ENCODE measurements at places on chromosomes 13 and 19. TPM values are rescaled to one million over a fixed set of nuclear protein-coding genes. Genes with fewer than 3 reads are reported as not detected.

GRCh38 chr13:43307921-43308433 is 284.6 kb downstream of the DNAJC15 start:
- DNase-seq: peak; percentile 91

GRCh38 chr19:3243819-3244700 is 19.6 kb downstream of the CELF5 start:
- DNase-seq: peak; percentile 36

DNA sequence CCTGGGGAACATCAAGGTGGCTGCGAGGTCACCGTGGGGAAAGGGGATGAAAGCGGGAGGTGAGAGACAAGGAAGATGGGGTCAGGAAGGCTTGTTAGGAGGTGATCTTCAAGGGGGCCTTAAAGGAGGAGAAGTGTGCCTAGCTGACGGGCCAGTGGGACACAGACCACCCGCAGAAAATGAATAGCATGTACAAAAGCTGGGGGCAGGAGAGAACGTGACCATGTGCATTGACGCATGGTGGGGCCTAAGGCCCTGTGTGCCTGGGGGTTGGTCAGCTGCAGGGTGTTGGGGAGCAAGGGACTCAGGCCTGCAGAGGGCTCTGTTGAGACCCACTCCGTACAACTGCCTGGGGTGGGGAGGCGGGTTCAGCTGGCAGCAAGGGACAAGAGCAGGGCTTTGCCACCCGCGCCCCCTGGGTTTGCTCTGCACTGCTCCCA is 5.9 kb downstream of the RAB8A start:
- DNase-seq: no peak

DNA sequence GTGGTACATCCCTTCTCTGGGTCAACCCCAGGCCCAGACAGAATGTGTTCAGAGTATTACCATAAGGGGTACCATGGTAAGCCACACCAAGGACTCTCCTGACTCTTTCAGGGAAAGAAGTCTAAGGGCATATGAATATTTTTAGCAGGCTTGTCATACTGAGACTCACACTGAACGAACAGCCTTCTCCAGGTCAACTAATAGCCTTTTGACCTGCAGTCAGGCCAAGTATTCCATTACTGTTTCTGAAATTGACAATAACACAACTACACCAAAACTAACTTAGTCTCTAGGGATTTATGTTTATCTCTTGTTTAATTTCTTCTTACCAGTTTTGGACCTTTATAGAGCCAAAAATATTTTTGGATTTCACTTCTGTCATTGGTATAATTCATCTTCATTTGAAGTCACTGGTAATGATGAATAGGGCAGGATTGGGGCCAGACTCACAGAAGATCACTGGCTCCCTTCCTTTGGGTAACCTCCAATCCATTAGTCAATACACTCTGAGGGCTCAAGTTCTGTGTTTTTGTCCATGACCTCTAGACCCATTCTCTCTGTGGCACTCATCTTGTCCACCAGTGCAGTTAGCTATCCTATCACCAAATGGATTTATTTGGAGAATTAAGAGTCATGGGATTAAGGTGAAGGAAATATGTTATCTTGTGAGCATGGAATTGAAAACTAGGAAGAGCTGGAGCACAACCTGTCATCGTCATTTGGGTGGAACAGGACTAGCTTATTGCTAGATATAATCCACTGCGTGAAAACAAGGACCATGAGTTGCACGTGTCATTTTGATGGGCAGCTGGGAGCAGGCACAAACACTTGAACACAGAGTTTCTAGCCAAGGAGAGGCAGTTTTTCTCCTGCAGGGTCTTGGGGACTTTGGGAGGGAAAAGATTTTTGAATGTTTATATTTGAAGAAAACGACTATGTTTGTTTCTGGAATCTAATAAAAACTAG is 313.3 kb downstream of the DCLK1 start:
- DNase-seq: no peak

- no peak for DNase-seq
Measured at GRCh38 chr19:29285187-29285687, 72.3 kb upstream of the UQCRFS1 start.

GRCh38 chr13:91052876-91053275 is 294.6 kb upstream of the MIR17HG start:
- DNase-seq: no peak

- DNase-seq: peak; percentile 59
Measured at GRCh38 chr13:113938716-113939115, 35.2 kb downstream of the C13orf46 start.

DNA sequence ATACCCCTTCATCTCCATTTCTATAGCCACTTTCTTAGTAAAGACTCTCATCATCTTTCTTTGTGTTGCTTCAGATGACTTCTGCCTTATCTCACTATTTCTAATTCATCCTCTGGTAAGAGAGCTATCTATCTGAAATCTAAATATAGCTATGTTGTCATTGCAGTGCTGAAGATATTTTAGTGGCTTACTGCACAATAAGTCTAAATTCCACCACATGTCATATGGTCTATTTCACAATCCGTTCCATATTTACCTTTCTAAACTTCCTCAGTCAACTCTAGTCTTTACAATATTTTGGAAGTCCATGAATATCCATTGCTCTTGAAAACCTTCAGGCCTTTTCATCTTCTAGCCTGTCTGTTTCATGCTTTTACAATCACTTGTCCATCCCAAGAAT is 465.1 kb upstream of the SLC10A2 start:
- DNase-seq: peak; percentile 70

DNA sequence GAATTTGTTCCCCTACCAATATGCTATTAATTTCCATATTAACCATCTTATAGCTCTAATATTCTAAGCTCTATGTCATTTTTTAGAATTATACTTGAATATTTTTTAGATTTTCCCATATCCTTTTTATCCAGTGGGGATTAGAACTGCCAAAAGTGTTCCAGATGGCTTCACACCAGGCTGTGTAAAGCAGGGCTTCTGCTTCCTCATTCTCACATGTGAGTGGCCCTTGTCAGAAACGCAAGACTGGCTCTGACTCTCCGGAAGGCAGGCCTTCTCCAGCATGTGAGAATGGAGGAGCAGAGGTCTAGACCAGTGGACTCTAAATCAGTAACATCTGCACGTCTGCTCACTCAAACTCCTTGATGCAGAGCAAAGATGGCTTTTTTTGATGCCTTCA is 650.1 kb downstream of the FGF9 start:
- DNase-seq: no peak

- DNase-seq: peak; percentile 91
Measured at GRCh38 chr13:29923554-29924481, 73.4 kb upstream of the UBL3 start.

DNA sequence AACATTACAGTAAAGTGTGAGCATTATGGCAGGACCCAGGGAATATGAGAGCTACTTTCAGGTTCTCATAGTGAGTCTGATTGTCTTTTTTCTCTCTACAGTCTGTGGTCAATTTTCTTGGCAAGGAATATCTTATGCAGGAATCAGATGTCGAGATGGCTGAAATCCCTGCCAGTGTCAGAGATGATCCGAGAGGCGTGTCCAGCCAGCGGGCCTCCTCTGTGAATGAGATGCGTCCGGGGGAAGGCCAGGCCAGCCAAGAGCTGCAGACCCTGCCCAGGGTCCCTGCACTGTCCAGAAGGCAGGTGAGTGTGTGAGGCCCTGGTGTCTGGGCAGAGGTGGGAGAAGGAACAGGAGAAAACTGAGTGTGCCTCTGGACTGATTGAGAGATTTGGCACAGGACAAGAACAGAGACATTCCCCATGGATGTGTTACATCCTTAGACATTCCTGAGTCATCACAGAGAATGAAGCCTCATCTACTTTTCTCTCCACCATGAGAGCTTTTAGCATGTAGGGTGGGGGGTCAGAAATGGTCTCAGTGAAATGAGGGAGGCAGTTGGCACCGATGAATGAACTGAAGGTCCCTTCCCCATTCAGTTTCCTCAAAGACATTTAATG is 27.3 kb upstream of the EDDM13 start:
- no peak for DNase-seq

DNA sequence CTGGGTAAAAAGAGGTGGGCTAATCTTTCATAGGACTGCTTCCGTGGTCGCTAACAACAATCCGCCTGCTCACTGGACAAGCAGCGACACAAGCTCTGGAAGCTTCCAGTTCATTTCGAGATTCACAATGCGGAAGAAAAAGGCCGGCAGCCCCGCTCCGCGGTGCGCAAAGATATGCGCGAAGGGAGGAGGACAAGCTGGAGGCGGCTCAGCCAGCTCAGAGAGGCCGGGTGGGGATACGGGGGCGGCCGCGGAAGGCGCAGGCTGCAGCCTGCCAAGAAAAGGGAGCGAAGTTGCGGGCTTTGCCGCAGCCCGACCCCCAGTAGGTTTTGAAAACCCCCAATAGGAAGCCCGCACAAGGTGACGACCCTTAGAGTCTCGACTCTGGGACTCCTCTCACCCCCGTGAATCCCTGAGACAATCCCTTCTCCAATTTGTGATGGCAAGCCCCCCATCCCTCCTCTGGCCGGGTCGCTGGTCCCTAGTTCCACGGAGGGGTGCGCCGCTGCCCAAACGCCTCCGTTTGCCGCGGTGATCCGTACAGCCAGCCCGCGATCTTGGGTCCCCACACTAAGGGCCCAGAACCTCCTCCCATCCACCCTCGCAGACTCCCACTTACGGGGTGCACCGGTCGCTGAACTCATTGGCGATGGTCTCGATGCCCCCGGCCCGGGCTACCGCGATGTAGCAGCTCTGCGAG is 697 bp downstream of the HSPH1 start:
- DNase-seq: peak; percentile 58

DNA sequence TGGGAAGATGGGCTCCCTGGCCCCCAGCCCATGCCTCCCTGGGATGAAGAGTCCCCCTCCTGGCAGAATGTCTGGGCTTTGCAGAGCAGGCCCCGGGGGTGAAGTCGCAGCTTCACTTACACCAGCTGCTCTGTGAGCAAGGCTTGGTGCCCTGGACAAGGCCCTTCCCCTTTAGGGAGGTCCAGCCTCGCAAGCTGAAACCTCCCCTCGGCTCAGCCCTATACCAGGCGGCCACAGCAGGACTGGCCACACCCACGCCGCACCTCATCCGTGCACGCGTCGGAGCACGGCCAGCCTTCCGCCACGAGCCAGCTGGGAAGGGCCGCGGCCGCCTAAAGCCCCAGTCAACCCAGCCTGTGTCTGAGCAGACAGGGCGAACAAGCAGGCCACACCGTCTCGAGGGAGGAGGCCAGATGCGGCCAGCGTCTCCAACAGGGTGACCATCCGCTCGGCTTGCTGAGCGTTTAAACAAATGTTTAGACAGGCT is 83.2 kb upstream of the MCF2L start:
- DNase-seq: peak; percentile 89

GRCh38 chr19:54696117-54696548 is 28.1 kb upstream of the KIR3DL3 start:
- DNase-seq: no peak

DNA sequence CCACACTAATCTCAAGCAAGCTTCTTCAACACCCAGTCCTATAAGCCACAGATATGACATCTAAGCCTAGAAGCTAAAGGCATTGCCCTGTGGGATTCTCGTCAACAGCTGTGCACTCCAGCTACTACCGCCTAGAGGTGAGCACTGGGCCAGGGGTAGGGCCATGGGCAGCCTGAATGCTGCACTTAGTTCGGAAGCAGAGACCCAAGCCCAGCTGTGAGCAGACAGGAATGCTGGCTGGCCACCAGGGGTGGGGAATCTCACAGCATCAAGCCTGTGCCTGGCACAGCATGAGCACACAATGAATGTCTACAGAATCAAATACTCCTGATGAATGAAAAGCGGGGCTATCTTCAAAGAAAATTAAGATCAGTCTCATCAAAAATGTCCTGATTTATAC is 167.5 kb upstream of the UBL3 start:
- no peak for DNase-seq

GRCh38 chr13:94315188-94315587 is 164.3 kb downstream of the DCT start:
- DNase-seq: no peak

DNA sequence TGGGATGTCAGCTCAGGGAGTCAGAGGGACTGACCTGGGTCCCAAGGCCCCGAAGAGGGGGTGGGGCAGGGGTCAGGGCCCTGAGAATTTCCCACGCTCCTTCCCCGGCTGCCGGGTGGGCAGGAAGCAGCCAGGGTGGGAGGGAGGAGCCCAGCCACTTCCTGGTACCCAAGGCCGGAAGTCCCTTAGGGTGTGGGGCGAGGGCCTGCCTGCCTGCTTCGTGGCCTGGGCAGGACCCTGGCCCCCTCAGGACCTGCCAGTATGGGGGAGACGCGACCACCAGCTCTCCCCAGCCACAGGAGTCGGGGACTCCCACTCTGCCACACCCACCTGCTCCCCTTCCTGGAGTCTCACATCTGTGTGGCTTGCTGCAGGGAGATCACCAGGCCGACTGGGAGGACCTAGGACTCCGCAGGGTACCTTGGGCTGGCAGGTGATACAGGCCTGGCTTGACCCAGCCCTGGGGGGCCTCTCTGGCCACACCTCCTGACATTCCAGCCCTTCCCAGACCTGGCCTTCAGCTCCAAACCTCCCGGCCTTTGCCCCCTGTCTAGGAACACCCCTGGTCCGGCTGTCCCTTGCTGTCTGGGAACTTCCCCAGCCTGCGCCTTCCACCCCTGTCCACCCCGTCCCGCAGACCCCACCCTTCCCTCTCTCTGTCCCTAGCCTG is 9.8 kb upstream of the CIRBP start:
- peak; percentile 95 for DNase-seq

DNA sequence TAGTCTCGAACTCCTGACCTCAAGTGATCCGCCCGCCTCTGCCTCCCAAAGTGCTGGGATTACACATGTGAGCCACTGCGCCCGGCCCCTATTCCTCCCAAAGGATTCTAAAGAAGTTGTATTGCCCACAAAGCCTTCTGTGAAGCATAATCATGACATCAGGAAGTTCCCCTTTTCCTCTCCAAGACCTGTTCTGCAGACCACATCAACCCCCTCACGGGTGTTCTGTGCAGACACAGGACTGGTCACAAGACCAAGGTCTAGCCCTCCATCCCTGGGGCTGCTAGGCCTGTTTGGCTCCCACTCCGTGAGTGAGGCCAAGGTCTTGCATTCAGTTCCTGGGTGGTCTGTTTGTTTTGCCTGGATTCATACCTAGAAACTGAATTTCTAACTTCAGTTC is 178.1 kb downstream of the FLT1 start:
- DNase-seq: no peak

- no peak for DNase-seq
Measured at GRCh38 chr19:50602935-50603334, 34.7 kb upstream of the LRRC4B start.

ZNF835 gene
- polyA plus RNA-seq: 2.8 TPM

FPR3 gene
- 4.9 TPM for polyA plus RNA-seq

MCEMP1 gene
- 0.06 TPM for polyA plus RNA-seq

F7 gene
- 38.1 TPM for polyA plus RNA-seq

Measured in large intestine (tissue), 12 donors.